ENCODE measurements at places on chromosomes 16 and 17.

DNA sequence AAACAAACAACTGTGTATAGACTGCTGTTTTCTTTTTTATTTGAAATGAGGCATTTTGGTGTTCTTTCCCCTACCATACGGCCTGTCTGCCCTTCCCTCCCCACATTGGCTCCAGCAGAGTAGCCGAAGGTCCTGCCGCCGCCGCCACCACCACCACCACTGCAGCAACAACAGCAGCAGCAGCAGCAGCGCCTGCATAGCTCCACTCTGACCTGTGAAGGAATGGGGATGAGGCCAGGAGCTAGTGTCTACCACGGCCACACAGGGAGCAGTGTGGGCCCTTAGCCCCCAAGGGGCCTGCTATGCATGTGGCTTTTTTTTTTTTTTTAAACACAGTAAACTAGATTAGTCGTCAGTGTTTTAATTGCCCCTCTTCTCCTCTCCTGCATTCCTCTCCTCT is 5.6 kb upstream of the CDK5R1 start:
- no peak for DNase-seq

DNA sequence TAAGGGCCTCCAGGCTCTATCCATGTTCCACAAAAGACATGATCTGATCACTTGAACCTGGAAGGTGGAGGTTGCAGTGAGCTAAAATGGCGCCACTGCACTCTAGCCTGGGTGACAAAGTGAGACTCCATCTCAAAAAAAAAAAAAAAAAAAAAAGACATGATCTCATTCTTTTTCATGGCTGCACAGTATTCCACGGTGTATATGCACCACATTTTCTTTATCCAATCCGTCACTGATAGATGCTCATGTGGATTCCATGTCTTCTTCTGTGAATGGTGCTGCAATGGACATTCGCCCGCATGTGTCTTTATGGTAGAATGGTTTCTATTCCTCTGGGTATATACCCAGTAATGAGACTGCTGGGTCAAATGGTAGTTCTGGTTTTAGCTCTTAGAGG is 124.4 kb downstream of the ANKRD11 start:
- DNase-seq, result no peak

DNA sequence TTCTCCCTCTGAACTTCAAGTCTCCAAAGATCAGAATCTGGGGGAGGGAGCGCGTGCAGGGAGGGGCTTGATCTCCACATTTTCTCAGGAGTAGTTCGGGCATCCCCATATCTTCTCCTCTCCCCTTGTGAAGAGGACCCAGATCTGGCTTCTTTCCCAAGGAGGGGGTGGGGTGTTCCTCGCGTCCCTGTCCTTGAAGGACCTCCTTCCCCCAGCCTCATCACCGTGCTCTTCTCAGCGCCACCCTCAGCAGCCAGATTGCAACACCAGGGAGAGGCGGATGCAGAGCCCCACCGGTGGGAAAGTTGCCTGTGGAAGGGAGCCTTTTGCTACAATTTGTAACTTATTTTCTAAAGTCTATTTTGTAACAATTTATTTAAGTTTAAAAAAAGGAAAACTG is 5.7 kb downstream of the PRSS53 start:
- no peak for DNase-seq

DNA sequence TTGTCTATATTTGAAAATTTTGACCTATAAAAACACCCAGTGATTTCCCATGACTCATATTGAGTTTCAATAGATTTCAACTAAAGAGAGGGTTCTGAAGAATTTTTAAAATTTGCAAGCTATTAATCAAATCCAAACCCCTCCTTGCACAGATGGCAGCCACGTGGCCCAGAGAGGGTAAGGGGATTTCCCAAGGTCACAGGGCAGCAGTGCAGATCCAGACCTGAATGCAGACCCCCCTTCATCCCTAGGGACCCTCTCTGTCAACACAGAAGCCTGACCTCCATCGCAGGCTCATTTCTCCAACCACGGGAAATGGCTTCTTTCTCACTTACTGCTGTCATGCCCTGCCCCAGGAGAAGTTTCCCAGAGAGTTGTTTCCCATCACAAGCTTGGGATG is 24.7 kb upstream of the CES5A start:
- no peak for DNase-seq

DNA sequence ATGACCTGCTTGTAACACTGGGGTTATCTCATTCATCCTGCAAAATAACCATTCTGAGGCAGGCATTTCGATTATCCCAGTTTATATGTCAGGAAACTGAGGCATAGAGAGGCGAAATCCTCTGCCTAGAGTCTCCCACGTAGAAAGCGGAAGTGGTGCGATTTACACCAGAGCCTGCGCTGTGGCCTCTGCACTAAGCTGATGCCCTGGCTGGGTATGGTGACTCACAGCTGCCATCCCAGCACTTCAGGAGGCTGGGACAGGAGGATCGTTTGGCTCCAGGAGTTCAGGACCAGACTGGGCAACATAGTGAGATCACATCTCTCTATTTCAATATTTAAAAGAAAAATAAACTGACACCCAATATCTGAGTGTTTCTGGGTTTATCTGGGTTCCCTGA is 59.3 kb upstream of the BCO1 start:
- no peak for DNase-seq

DNA sequence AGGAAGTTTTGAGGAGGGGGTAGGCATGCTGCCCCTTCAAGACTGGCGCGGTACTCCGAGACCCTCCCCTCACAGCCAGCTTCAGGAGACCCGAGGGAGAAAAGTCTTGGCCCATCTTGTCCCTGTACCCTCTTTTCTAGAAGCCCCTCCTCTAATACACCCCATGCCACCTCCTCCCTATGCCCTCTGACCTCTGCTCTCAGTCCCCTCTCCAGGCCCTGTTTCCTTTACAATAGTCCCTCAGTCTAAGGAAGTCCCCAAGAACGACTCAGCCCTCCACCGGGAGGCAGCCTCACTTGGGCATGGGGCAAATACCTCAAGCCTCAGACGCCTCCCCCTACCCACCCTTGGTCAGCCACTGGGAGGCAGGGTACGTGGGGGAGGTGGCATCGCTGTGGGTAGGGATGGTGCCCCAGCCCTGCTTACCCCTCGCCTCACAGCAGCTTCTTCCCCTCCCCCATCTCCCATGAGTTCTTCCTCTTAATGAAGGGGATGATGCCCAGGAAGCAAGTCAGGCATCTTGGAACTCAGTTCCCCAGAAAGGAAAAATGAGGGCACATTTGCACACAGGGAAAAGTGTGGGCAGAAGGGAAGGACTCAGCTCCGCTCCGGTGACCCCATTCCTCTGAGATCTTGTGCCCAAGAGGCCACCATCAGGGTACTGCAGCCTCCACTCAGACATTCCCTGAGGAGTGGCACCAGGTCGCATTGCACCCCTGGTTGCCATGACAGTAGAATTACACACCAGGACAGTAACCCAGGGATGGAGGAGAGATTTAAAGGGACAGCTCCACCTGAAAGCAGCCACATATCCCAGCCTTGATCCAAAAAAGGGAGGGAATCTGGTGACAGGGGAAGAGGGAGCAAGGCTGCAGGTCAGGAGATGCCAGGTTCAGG is 6.2 kb downstream of the MPP2 start:
- no peak for DNase-seq

Measured in activated CD4-positive, alpha-beta T cell treated with anti-CD3 and anti-CD28 coated beads, Interleukin-2, amount 50 U/mL, for 1 hour (primary cell).